B cell (primary cell): ENCODE measurements at places on chromosomes 12 and 14.

- DNase-seq, result no peak
Measured at GRCh38 chr12:114213055-114213581, 192.8 kb downstream of the TBX5 start.

DNA sequence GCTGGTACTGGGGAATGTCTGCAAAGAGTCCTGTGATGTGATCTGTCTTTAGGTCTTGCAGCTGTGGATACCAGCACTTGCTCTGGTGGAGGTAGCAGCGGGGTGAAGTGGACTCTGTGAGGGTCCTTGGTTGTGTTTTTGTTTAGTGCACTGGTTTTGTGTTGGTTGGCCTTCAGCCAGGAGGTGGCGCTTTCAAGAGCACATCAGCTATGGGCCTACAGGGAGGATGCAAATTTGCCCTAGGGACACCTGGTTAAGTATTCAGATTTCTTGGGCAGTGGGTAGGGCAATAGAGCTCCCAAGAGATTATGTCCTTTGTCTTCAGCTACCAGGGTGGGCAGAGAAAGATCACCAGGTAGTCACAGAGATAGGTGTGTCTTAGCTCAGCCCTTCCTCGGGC, 63.8 kb downstream of the PTGER2 start:
- no peak for DNase-seq

DNA sequence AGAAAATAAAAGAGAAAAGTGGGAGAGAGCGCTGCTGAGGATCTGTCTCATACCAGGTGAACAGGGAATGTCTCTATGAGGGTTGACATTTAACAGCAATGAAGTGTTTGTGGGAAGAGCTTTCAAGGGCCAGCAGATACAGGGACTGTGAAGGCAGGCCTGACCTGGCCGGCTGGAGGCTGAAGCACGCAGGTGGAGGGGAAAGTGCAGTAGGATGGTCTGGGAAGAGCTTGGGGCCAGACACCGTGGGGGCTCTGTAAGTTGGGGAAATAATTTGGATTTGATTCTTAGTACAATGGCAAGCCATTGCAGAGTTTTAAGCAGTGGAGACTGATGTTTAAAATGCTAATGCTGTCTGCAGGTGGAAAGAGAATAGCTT, 23.8 kb upstream of the DHRS2 start:
- no peak for DNase-seq

GRCh38 chr12:113039911-113040445, 16.6 kb upstream of the DTX1 start:
- no peak for DNase-seq

DNA sequence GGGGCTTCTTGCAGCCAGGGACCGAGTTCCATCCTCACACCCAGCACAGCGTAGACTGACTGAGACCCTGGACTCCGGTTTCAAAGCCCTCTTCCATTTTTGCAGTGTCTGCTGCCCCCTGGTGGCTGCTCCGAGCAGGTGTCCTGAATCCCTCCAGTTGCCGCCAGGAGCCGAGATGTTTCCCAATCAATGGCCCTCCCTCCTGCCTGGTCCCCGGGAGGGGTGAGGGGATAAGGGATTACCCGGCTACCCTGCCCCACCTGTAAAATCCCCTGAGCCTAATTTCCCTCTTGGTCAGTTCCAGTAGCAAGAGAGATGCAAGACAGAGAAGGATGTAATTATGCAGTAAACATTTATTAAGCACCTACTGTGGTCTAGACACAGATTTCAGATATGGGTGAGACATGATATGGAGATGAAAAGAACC, 55.0 kb downstream of the PHETA1 start:
- peak; percentile 79 for DNase-seq

GRCh38 chr12:46892034-46892705, 66.4 kb upstream of the SLC38A4 start:
- DNase-seq, result no peak

- no peak for DNase-seq
Measured at GRCh38 chr14:33756833-33757232, 194.0 kb downstream of the EGLN3 start.

- DNase-seq, result no peak
Measured at GRCh38 chr12:94596596-94596995, 53.8 kb downstream of the TMCC3 start.

GRCh38 chr12:51219322-51219721, 1.5 kb upstream of the POU6F1 start:
- no peak for DNase-seq

DNA sequence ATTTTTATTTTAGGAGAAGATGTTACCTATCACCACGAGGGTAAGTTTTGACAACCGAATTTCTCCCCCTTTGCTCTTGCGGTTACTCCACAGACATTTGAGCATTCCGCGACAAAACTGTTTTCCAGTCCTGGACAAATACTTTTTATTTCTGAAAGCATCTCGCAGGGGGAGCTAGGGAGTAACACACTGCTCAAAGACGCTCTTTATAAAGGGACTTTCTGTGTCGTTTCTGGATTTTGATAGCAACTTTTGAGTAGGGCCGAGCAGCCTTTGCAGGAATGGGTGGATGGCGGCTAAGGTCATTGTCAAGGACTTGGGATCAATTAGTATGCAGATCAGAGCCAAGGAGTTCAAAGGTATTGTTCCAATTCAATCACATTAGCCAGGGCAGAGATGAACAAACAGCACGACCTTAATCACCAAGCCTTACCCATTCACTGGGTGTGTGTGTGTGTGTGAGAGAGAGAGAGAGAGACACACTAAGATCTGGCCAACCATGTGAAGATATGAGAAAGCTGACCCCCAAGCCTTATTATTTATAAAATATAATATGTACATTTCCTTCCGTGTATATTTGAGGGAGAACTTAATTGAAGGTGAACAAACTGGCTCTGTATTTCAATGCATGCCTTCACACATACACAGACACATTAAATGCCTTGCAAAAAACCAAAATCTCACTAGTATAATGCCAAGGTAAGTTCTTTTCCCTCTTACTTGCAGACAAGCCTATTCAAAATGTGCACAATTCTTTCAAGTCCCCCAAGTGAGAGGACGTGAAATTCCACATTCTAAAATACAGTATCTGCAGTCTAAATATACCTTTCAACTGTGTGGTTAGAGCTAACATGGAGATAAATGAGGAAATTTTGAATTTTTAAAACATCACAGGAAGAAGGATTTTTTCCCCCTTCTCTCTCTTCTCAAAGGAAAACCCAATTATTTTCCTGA, 613.8 kb downstream of the VRK1 start:
- no peak for DNase-seq

DNA sequence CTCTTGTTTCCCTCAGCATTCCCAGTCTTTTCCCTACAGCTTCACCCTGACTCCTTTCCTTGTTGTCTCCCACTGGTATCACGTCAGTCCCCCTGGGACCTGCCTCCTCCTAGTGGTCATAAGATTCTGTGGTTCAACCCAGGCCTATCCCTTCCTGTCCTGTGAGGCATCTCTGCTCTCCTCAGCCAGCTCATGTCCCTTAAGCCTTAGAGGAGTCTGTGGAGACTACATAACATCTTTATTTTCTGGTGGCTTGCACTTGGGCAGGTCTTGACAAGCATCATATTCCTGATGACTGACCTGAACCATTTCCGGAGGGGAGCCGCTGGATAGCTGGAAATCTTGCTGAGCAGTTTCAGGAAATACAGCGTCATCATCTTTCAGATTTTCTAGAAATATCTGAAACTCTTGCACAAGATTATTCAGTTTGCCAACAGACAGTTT, 688 bp downstream of the C12orf71 start:
- no peak for DNase-seq

- DNase-seq, result no peak
Measured at GRCh38 chr14:25833341-25834126, 764.3 kb downstream of the NOVA1 start.

DNA sequence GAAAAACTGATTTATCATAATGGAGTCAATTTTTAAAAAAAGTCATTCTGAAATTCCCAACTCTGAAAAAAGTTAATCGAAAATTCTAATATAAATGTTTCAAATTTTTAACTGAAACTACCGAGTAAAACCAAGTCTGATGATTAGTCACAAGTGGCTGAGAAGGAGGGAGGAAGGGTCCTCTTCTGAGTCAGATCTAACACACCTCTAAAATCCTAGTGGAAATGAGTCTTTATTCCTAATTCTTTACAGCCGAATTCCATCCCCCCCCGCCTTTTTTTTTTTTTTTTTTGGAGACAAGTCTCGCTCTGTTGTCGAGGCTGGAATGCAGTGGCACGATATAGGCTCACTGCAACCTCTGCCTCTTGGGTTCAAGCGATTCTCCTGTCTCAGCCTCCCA, 37.9 kb downstream of the RAD9B start:
- DNase-seq, result no peak

DNA sequence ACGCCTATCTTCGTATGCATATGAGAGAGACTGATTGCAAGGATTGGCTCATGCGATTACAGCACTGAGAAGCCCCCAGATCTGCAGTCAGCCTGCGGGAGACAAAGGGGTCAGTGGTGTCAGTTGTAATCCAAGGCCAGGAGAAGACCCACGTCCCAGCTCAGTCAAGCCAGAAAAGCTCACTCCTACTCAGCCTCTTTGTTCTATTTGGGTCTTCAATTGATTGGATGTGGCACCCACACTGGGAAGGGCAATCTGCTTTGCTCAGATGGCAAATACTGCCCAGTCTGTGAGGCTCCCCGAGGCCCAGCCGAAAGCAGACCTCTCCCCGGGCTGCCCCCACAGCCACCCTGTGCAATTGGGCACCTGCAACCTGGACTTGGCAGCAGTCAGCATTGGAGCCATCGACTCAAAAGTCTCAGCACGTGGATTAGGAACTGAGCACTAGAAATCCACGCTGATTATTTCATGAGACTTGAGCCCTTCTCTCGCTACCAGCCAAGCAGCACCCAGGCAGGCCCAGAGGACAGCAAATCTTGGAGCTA, 39.6 kb upstream of the TMEM179 start:
- DNase-seq, result no peak

DNA sequence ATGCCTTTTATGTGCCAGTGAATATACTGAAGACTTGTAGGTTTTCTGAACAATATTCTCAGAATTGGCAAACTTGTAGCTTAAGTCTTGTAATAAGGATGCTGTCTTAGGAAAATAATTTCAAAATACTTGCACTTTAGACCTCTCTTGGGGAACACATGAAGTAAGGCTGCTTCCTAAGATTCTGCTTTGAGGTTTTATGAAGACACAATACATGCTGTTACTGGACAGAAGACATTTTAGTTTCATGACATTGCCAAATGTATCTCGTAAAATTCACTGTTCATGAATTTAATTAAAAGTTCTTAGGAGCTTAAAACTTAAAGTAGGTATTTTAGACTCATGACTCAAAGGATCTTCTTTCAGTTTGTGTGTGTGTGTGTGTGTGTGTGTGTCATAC, 80.7 kb downstream of the RAD51B start:
- no peak for DNase-seq

DNA sequence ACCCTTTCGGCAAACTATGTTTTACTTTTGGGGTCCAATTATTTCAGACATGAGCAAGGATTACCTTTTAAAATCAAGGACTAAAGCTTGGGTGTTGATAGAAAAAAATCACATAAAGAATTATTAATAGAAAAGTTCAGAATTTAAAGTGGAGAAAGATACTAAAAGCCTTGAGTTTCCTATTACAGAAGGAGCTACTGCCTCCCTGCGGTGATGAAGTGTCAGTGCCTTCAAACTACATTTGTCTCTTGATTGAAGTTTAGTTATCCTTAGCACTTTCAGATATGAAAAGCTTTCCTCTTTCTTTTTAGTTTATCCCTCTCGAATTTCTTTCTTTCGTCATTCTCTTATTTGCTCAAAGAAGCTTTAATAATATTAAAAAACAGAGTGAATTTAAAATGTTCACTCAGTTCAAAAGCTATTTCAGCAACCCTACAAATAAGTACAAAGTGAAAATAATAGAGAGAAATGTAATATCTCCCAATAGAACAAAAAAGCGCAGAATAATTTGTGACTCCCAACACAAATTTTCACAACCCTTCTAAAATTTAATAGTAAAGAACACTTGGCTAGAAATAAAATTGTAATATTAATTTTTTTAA, 87.6 kb downstream of the SEC23A start:
- DNase-seq, result peak; percentile 22

DNA sequence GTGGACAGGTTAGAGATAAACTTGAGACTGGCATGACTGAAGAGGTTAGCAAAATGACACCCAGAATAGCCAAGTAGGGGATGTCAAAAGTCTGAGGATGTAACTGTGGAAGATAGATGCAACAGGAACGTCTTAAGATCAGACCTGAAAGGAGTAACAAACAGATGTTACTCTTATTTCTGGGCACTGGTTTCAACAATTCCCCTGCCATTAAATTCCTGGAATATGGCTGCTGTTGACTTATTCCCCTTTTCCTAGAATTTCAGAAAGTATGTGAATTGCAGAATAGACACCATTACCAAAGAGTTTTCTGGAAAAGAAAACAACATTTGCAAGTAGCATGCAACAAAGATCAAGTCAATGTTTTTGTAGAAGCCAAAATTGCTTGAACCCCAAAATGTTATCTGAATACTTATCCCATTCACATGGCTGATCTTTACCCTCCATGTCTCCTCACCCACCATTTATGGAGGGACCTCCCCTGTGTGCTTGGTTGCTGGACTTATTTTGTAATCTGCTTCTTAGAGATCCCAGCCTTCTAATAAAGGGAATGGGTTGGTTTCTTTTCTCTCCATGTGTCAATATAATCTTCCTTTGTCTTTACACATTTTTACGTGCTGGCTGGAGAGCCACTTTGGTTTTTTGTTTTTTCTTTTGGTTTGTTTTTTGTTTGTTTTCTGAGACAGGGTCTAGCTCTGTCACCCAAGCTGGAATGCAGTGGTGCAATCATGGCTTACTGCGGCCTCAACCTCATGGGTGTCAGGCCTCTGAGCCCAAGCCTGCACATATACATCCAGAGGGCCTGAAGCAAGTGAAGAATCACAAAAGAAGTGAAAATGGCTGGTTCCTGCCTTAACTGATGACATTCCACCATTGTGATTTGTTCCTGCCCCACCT, 57.0 kb downstream of the BBS10 start:
- DNase-seq, result no peak
